ENCODE measurements at places on chromosomes 5 and 9.

DNA sequence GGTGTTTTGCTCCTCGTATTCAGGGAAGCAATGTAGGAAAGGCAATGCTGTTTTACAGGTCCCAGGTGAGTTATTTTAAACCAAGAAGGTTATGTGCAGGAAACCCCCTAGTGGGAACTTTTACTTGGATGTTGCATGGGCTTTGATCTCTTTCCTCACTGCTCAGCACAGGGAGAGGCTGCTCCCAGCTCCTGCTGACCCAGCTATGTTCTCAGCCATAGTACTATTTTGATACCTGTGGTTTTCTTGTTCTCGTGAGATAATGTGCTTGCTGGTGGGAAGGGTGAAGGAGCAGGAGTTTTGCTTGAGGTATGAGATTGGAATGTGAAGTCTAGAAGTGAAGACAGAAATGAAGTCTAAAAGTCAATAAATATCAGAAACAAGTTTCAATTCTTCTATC, 265.6 kb upstream of the FBXL7 start:
- DNase-seq, result no peak

DNA sequence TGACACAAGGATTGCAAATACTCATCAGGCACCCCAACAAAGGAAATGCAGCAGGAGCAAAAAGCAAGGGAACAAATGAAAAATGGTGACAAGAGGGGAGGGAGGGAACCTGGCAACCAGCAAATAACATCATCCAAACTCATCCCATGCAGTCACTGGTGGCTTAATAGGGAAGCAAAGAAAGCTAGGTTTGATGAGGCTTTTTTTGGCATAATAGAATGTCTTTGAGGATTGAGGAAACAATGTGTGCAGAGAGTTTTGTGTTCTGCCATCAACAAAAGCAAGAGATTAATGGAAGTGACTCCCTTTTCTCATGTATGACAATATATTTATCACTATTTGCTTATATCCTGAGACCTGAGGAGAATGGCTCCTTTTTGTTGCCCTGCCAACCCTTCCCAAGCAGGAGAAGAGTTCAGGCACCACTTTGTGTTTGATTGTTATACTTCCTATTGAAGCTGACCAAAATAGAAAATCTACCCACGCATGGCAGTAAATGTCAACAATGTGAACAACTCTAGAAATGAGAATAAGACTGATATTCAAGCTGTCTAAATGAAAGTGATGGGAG, 375.7 kb downstream of the CAAP1 start:
- DNase-seq, result no peak

GRCh38 chr9:133429214-133429613, 7.0 kb downstream of the ADAMTS13 start:
- DNase-seq, result no peak

DNA sequence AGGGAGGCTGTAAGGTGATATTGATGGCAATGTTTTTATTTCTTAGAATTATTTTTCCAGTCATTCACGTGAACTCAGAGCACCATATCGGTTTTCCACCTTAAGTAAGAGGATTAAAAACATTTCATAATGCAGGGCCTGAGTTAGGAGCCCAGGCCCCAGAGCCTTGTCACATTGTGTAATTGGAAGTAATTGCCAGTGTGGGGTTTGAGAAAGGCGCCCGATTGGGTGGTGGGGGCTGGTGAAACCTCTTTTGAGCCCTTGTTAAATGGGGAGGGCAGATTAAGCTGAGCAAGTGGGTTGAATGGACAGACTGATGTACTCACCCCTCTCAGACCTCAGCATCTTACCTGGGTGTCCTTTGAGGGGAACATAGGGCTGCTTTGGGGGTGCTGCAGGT, 116.7 kb upstream of the PITX1 start:
- DNase-seq, result no peak

GRCh38 chr9:95826183-95826838, 49.2 kb upstream of the ERCC6L2 start:
- no peak for DNase-seq

DNA sequence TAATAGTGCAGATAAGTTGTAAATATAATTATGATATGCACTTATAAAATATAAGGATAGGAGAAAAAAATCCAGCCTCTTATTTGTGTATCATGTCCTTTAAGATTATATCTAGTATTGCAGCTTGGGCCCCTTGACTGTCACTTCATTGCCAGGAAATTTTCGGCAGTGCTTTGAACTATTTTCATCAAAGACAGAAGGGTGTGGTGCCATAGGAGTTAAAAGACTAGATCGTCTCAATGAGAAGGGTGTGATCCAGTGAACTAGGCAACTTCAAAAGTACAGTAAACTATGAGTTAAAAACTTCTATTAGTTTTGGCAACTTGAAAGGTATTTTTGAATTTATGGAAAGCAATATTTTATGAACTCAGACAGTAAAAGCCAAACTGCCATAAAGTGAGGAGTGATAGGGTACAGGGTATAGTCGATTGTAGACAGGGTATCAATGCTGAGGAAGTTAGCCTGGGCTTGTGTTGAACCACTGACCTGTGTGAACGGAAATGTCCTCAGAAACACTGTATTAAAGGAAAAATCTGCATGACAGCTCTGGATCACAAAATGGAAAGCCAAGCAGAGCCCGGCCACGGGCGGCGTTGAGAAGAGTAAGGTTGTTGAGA, 48.6 kb upstream of the IZUMO3 start:
- DNase-seq, result no peak

GRCh38 chr9:106526716-106527204, 336.2 kb upstream of the ZNF462 start:
- no peak for DNase-seq

GRCh38 chr9:7967093-7967827, 167.7 kb upstream of the DMAC1 start:
- no peak for DNase-seq
